ENCODE measurements at places on chromosomes 6 and 20.

DNA sequence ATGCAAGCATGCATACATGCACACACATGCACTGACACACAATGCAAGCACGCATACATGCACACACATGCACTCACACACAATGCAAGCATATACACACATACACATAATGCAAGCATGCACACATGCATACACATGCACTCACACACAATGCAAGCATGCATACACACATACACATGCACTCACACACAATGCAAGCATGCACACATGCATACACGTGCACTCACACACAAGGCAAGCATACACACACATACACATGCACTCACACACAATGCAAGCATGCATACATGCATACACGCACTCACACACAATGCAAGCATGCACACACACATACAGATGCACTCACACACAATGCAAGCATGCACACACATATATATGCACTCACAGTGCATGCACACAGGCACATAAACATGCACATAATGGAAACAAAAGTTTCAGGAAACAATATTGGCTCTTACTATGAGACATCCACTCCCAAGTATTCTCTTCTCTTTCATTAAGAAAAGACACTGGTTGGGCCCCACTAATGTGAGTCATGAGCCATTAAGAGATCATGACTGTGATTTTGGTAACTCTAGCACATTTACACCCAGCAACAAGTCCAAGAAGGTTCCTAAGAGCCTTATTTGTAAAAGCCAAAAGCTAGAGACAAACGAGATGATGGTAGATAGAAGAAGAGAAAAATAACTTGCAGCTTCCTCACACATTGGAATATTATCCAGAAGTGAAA lies 22.2 kb downstream of the APCDD1L start:
- no peak for DNase-seq

DNA sequence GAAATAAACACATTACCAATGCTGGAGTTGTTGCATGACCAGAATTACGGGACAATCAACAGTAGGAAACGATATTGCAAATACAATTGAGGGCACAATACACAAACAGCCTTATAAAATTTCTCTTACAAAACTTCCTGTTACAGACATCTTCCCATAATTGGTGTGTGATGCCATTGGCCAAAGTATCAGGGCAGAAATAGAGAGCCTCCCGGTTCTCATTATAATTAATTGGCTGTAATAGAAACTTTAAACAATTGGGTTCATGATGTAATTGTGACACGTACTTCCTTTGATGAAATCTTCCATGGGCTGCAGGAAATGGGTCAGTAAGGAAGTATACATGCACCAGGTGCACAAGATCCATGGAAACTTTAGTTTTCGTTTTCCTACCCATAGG lies 40.3 kb upstream of the RALGAPA2 start:
- DNase-seq: no peak

DNA sequence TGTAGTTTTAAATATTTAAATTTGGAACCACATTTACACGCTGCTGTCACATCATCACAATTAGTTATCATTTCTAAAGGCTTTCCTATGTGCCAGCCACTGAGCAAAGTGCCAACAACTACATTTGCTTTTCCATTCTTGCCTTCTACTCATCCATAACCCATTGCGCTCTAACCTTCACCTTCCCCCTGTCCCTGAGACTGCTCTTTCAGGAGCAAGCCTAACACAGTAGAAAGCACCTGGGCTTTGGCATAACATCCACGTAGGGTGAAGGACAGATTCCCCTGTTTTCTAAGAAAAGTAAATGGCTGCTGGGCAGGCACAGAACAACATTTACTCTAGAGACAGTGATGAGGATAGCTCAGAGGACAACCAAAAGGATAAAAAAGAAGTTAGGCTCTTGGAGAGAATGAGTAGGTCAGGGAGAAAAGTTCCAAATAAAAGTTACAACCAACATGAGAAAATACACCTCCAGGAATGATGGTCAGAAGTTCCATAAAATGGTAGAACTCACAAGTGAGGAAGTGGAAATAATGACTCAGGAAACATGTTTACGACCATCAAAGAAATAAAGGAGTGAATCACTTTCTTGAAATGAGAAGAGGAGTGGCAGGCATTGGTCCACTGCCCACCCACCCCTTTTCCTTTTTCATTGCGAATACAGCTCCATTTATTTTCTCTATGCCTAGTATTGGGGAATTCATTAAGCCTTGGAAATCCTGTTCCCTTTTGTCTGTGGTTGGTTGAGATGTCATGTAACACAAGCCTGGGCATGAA lies 77.2 kb downstream of the PFDN4 start:
- no peak for DNase-seq

- no peak for DNase-seq
These were observed 236.7 kb downstream of the TENT5A start for GRCh38 chr6:81515562-81516453.

GRCh38 chr6:12582421-12583110 lies 134.0 kb upstream of the PHACTR1 start:
- DNase-seq: no peak

DNA sequence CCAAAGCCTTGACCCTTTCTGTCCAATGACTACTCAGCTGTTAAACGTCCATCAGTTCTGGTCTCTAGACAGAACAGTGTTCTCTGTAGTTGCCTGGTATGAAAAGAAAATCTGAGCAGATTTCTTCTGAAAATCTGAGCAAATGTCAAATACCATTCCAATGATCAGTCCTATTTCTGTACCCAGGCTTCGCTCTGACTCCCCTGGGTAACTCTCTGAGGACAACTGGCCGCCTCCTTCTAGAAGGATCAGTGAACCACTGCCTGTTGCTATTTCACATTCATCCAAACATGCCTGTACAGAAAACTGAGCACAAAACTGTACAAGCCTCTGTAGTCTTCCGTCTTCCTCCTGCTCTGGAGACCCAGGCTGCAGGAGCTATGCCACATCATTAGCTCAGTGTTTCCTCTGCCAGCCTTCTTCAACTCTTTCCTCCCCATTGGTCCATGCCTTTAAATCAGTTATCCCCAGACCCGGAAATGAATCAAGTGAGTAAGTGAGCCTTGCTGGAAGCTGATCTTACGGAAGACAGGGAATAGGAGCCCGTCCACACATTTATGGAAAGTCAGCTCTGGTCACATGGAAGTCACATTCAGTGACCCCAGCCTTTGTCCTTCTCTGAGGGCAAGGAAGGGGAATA lies 63.3 kb downstream of the DAAM2 start:
- no peak for DNase-seq

DNA sequence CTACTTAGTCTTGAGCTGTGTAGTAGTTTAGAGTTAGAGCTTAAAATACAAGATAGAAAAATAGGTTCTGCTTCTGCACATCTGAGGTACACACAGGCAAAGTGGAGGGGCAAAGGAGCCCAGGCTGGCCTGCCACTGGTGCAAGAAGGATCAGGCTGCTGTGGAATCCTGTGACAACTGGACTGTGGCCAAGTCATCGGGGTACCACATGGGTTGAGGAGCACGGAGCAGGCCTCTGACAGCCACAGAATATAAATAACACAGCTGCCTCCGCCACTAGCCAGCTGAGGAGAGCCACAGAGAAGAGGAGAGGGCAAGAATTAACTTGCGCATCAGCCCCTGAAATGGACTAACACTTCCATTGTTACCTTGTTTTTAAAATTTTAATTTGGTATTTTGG lies 206.0 kb upstream of the MARCKS start:
- no peak for DNase-seq

- DNase-seq: no peak
These were observed 230.7 kb downstream of the TFAP2C start for GRCh38 chr20:56859801-56860261.

DNA sequence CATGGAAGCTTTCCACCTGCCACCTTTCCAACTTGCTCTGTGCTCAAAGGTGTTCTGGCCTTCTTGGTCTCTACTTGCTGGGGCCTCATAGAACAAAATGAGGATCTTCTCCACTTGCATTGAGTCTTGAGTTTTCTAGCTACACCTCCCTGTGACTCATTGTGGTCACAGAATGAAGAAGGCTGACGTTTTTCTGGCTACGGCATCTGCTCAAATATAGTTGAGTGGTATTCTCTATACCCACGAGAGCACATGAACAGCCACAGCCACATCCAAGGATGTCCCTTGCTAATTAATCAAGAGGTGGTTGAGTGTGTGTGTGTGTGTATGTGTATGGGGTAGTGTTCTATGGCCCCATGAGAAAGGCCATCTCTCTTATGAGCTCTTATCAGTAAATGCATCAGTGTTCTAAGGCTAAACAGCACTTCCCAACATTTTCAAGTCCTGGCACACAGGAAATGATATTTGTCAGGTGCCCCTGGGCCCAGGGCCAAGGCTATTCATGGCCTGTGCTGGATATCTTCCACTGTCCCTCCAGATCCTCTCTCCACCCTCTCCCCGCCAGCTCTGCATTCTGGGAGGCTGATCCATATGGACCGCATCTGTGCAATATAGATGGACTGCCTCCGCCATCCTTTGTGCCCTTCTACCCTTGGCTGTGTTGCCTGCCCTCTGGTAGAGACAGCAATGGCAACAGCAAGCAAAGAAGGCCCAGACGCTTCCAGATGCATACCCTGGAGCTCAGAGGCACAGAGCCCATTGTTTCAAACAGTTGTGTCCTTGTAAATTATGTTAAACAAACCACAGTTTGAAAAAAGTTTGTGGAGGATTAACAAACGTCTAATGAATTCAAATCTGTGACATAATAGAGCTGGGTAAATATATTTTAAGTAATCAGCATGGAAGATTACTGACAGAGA lies 150.2 kb downstream of the LRFN2 start:
- no peak for DNase-seq
